ENCODE measurements at places on chromosomes 5 and 9.

- no peak for DNase-seq
Observed at GRCh38 chr9:121362813-121363621, 7.0 kb downstream of the STOM start.

DNA sequence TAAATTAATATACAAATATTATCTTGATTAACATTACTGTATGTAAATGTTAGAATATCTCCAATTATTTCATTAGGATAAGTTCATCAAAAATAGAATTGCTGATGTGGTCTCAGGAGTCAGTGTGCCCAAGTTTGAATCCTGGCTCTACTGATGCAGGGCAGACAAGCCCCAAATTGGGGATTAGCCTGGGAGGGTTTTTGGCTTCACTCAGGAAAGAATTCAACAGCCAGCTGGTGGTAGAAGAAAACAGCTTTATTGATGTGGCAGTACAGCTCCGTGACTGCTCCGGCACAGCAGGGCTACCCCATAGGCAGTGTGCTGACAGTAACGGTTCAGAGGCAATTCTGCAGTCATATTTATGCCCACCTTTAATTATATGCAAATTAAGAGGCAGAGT, 32.5 kb downstream of the COL27A1 start:
- no peak for DNase-seq

DNA sequence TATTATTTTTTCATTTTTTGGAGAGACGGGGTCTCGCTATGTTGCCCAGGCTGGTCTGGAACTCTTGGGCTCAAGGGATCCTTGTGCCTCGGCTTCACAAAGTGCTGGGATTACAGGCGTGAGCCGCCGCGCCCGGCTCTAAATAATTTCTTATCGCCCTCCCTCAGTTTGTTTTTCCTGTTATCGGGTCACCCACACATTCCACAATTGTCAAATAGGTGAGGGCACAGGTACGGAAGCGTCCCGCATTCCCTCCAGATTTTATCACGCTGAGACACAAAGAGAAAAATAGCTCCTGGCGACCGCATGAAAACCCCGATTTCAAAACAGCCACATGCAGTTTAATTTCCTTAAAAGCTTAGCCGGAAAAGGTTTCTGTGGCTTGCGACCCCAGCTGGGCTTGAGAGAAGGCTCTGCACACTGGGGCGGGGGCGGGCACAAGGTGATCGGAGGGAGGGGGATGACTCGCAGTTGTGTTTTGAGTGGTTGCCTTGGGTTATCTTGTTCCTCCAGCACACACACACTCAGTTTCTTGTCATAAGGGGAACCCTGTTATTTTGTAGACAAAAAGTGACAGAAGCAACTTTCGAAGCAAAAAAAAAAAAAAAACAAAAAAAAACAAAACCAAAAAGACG, 717 bp upstream of the IQGAP2 start:
- DNase-seq: peak; percentile 68

DNA sequence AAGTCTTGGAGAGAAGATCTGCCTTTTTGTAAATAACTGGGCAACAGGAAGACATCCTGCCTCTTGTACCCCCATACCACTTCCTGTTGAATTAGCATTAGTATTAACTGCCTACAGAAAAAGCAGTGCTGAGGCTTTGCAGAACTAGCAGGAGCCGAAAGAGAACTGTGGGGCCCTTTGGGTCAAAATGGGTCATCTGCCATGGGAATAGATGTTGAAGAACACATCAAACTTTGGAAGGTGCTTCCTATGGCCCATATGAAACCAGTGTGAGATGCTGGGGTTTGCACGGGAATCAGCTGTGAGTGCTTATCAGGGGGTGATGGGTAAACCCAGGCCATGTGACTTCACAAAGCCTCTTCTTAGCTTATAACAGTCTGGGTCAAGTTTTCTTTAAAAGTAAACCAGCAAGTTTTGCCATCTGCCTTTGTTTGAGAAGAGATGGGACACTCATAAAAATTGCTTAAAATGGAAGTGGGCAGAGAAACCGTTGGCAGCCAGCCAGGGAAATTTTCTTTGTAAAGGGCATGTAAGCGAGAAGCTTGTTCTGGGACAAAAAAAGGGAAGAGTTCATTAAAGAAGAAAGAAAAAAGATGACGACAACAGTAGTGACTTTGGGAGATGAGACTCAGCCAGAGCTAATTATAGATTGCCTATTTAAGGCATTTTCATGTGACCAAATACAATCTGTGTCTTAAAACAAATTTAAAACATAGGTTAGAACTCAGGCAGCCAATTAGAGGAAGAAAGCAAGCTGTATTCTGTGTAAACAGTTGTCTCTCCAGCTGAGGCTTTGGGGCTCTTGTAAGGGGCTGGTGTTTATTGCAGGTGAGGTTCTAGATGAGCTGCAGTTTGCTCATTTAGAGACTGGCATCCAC, 4.4 kb downstream of the SLC25A25 start:
- DNase-seq: peak; percentile 57

GRCh38 chr5:134511796-134512660, 13.4 kb upstream of the JADE2 start:
- no peak for DNase-seq

DNA sequence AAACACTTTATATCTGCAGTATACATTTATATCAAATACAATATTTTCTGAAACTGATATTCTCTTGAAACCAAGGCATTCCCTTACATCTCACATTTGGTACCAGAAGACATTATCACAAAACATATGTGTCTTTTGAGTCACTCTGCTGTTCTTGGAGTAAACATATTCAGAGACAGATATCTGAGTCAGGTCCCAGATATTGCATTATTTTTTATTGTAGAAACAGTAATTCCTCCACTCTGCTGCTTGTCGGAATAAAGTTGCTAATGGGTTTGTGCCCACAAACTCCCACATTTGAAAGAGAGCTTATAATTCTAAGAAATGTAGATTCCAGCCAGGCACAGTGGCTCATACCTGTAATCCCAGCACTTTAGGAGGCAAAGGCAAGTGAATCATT, 261.1 kb upstream of the DAPK1 start:
- no peak for DNase-seq

GRCh38 chr5:83891261-83891660, 170.6 kb upstream of the HAPLN1 start:
- DNase-seq: no peak

DNA sequence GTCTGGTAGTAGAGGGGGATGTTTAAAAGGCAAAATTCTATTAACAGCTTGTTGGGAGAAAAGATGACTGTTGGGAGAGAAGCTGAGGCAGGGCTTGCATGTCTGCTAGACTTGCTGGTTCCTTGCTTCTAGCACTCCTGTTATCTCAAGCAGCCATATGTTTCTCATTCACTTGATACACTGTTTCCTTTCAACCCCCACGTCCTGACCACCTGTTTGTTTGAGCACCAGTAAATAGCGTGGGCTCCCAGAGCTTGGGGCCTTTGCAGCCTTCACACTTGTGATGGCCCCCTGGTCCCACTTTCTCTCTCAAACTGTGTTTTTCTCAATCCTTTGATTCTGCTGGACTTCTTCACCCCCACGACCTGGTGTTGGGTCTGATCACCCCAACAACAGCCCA, 111.7 kb upstream of the TMEM161B start:
- no peak for DNase-seq

DNA sequence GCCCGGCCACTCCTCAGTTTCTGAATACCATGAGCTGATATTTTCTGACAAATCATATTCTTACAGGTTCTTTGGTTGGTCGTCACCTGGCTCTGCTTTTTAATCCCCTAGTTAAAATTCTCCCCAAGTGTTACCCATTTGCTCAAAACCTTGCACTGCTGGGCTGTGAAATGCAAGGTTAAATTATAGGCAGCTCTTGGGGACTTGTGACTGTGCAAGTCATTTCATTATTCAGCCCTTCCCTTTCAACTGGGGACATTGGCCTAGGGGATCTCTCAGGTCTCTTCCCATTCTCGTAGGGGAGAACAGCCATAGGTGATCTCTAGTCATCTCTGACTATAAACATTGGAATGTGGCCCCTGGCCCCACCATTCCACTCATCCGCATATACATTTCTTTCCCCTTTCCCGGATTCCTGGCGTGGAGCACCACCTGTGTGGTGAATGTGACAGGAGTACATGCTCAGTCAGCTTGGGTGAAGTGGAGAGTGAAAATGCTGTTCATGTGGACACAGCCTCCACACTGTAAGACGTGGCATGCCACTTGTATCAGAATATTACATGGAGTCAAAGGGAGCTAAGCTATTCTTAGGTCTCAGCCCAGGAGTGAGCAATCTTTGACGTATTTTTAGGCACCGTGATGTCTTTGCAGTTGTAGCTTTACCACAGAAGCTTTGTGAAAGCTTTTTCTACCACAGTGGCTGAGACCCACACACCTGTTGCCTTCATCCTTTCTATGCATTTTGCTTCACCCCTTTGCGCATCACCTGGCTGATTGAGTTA, 386.7 kb downstream of the KDM4C start:
- DNase-seq: no peak

- no peak for DNase-seq
Observed at GRCh38 chr5:59745415-59745863, 148.1 kb downstream of the PDE4D start.

GRCh38 chr5:26674846-26675245, 363.5 kb downstream of the CDH9 start:
- no peak for DNase-seq

- DNase-seq: no peak
Observed at GRCh38 chr9:36855448-36856315, 178.4 kb downstream of the PAX5 start.

DNA sequence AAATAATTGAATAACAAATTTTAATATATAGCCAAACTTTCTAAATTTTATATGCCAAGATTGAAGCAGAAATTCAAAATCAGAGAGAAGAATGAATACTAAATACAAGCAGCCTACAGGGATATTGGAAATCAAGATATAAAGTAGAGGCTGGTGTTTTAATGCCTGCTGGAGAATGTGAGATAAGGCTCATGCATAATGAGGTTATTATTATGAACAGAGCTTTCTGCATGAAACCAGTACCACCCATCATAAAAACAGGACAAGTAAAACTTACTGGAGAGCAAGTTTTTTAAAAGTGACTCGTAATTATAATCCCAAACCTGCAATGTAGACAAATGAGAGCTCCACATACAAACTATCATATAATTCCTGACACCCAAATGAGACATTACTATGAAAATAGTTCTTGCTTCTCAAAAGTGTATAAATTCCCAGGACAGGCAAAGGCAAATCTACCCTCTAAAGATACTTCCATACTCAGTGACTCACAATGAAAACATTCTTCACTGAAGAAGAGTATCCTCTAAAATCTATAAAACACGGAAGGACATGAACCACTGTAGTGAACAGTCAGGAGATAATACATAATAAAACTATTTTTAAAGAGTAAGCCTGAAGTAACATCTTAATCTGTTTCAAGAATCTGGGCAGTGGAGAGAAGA, 532.0 kb upstream of the GRAMD2B start:
- DNase-seq: no peak

DNA sequence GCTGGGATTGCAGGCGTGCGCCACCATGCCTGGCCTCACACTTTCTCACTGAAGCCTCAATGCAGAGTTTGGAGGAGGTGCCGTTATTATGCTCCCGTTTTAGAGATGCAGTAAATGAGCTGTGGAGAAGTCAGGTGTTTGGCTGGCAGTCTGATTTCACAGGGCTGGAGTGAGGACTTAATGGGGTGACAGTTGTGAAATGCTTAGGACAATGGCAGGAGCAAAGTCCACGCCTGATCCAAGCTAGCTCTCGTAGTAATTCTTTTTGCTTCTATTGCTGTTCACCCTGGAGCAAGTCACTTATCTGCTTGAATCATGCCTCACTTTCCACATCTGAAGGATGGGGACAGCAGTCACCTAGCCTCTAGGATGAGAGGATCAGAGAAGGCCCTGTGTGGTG, 21.8 kb downstream of the UNC5A start:
- DNase-seq: no peak

GRCh38 chr5:154811653-154812465, 38.5 kb downstream of the FAXDC2 start:
- DNase-seq: peak; percentile 53

DNA sequence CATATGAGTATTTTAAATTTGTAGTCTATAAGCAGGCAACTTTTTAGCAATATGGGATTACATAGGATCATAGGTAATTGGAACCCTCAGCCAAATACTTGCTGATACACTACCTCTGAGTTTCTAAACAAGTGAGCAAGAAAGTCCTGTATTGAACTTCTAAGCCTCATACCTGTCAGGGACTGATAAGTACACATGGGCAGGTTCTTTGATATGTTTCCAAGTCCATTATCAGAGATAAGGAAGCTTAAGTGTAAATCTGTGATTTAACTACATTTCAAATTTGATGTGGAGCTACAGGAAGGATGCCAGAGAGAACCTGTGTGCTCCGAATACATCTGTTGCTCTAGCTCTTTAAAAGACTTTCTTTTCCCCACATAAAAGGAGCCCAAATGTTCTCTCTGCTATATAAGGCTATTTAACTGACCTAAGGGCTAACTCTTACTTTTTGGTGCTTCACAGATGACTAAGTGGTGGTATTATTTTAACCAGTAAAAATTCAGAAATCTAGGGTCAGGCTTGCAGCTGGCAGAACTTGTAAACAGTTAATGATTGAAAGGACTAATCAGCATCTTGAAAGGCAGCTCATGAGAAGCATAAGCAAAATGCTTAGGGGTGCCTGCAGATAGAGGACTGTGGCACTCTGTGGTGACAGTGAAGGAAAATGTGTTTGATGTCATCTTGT, 228.6 kb downstream of the NR3C1 start:
- no peak for DNase-seq

DNA sequence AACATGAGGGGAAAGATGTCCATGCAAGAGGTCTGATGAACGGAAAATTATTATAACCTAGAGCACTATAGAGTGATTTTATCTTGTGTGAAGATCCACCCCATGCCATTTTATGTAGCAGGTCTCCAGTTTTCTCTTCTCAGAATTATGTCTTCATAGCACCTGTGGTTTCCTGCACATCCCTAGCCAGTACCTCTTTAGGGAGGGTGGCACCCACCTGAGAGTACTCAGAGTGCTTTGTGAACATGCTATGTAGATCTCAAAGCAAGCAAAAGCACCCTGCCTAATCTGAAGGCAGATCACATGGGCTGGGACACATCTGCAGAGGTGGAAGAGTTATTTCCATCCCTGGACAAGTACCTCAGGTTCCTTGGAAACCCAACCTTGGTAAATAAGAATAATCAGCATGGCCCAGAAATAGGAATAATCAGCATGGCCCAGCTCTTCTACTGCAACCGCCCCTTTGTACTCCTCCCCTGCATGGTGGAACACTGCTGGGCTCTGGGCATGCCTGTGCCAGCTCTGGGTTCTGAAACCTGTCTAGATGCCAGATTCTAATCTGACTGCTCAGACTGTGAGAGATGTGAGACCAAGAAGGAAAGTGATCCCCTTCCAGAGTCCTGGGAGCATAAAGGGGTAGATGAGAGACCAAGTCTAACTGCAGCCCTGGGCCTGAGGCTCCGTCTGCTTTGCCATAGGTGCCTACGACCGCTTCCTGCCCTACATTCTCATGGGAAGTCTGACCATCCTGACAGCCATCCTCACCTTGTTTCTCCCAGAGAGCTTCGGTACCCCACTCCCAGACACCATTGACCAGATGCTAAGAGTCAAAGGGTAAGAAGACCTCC, 23.7 kb downstream of the SLC22A5 start:
- no peak for DNase-seq

GRCh38 chr9:101620452-101620851, 25.7 kb upstream of the PPP3R2 start:
- DNase-seq: no peak

All from stimulated activated CD4-positive, alpha-beta T cell treated with anti-CD3 and anti-CD28 coated beads, Interleukin-2, amount 100 ng/mL, for 48 hours (primary cell).